ENCODE measurements at places on chromosomes 3 and 15. TPM values are rescaled to one million over a fixed set of nuclear protein-coding genes. Genes with fewer than 3 reads are reported as not detected.

DNA sequence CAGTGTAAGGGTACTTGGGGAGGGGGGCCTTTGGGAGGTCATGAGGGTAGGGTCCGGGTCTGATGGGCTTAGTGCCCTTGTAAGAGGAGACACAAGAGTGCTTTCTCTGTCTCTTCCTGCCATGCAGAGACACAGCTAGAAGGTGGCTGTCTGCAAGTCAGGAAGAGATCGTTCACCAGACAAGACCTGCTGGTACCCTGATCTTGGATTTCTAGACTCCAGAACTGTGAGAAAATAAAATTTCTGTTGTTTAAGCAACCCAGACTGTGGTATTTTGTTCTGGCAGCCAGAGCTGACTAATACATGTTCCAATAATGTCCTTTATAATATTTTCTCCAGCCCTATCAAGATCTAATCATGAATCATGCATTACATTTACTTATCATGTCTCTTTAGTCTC lies 130.0 kb upstream of the VEPH1 start:
- DNase-seq: no peak

DNA sequence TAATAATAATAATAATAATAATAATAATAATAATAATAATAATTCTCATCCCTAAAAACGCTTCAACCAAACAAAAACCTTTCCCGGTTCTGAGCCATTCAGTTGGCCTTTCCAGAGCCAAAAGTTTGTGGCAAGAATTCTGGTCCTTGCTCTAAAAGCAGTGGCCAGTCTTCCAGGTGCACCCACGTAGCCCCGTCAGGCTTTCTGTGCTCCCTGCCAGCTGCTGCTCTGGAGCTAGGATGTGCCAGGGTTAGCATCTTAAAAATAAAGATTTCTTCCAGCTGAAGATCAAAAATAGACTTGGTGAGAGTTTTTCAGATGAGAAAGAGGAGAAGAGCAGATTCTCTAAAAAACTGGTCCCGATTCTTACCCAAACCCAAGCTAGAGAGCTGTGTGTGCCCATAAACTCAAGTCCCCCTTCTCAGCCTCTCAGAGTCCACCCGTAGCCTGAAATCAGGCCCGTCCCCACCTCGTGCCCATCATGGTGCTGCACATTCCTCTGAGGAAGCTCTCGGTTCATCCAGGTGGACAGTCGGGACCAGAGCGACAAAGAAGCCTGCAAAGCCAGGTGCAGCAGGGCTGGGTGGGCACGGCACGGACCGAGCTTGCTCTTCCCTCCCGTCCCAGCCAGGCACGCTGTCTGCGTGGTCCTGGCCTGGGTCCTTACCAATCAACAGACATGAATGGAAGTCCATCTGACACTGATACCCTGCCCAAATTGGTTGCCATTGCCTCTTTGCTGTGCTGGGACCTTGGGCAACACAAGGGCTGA lies 155.6 kb downstream of the LRRC28 start:
- DNase-seq: no peak

GRCh38 chr15:98914626-98915025 lies 93.0 kb downstream of the PGPEP1L start:
- DNase-seq: no peak

- no peak for DNase-seq
These were observed 15.4 kb downstream of the PTX3 start for GRCh38 chr3:157452097-157452496.

Gene UBA7
- 58.3 TPM for total RNA-seq

Gene VGLL3
- not detected for total RNA-seq

GRCh38 chr3:71070497-71071463 lies 512.7 kb downstream of the FOXP1 start:
- DNase-seq: no peak

Gene MKRN2OS
- total RNA-seq: not detected

DNA sequence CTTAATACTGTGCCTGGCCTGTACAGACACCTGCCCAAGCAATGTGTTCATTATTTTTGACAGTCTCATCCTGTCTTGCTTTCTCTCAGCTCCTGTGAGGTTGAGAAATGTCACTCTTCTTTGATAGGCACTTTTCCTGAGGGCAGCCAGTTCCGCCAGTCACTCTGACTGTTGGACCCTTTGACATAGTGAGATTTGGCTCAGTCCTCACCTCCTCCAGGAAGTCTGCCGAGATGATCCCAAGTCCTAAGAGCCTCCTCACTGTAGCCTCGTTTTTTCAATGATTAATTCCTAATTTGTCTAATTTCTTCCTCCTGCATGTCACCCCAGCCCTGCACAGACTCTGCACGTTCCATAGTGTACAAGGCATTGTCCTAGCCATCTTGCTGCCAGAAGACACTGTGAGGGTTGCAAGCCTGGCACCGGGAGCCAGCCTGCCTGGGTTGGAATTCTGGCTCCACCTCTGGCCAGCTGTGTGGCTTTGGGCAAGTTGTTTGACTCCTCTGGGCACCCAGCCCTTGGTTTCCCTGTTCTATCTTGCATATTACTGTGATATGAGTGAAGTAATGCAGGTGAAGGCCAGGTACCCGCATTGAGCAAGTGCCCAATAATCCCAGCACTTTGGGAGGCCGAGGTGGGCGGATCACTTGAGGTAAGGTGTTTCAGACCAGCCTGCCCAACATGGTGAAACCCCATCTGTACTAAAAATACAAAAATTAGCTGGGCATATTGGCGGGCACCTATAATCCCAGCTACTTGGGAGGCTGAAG lies 24.3 kb downstream of the RPLP1 start:
- DNase-seq: no peak

All from CD8-positive, alpha-beta memory T cell (primary cell).